ENCODE measurements at places on chromosomes 12 and 14.

DNA sequence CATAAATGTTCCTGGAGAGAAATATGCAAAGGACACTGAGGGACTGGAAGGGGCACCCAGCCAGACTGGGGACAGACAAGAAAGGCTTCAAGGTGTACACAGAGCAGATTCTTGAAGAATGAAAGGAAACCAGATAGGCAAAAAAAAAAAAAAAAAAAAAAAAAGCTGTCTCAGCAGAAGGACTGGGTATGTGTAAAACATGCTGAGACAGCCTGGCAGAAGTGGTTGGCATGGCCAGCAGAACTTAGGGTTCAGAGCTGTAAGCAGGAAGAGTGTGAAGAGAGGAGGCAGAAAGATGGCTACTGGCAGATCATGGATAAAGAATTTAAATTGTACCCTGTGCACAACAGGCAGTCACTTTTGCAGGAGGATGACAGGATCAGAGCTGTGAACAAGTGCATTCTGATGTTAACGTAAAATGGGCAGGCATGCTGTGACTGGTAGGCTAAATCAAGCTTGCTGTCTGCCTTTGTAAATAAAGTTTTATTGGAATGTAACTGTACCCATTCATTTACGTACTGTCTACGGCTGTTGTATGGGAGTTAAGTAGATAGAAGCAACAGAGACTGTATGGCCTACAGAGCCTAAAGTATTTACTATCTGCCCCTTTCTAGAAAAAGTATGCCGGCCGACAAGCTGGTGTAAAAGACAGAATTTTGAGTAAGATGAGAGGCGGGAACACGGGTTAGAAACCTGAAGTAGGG, 42.2 kb downstream of the UBR7 start:
- no peak for DNase-seq

- no peak for DNase-seq
These were observed 49.0 kb downstream of the IFT43 start for GRCh38 chr14:76034566-76034965.

DNA sequence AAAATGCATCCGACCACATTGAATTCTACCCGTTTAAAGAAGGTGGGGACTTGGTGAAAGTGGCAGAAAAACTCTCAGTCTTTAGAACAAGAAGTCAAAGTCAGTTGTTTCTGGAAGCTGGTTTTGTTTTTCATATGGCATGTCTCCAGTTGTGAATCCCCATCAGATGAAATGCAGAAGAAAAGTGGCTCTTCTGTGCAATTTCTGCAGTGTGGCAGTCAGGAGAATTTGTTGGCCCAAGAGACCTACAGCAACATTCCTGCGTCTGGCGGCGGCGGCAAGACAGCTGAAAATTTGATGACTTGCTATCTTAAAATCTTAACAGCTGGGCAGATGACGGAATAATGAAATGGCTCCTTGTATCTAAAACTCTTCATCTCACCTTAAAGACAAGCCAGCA, 201.5 kb downstream of the FOXN3 start:
- peak; percentile 60 for DNase-seq

DNA sequence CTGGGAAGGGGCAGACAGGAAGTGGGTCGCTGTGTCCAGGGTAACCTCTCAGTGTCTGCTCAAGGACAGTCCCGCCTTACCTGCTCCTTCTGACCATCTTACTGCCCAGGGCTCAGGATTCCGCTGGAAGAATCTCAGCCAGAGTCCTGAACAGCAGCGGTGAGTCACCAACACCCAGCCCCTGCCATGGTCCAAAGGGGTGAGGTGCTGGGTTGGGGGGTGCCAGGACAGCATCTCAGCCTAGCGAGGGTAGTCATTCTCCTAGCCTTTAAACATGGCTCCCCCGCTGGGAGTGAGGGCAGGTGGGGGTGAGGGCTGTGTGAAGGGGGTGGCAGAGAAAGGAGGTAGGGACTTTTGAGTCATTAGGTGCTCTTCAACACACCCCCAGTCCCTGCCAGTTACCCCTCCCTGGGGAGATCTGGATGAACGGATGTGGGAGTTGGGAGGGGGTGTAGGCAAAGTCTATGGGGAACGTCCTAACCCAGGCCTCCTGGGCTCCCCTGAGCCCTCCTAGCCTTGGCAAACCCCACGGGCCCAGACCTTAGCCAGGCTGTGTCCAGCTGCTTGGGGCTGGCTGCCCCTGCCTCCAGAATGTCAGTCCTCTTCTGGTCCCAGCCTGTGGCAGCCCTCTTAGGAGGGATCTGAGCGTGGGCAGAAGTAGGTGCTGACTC, 2.5 kb downstream of the TAMALIN start:
- DNase-seq, result no peak
